ENCODE measurements at places on chromosomes 11 and 22.
A peak's percentile ranks its signal among the peaks of the same experiment; 100 is the strongest.

DNA sequence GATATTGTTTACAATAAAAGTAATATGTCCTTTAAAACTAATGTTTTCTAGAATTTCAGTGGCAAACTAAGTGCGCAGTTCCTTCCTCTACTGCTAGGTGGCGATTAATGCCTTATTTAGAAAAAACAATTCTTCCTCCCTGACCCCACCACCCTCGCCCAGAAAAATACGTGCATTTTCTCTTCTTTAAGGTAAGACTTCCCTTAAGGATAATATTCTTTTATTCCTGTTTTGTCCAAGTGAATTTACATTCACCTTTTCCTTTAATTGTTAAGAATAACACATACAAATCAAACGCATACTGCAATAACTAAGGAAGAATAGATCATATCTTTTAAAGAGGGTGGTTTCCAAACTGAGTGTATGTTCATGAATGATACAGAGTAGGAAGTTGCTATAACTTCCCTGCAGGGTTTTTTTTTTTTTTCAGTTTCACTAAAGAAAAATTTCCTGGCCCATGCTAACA, 17.0 kb upstream of the PSMA1 start:
- DNase-seq = peak; percentile 36

- no peak for DNase-seq
These were observed 13.1 kb upstream of the UCP2 start for GRCh38 chr11:73995731-73996130.

- no peak for DNase-seq
These were observed 4.3 kb upstream of the SLC25A17 start for GRCh38 chr22:40823426-40823825.

DNA sequence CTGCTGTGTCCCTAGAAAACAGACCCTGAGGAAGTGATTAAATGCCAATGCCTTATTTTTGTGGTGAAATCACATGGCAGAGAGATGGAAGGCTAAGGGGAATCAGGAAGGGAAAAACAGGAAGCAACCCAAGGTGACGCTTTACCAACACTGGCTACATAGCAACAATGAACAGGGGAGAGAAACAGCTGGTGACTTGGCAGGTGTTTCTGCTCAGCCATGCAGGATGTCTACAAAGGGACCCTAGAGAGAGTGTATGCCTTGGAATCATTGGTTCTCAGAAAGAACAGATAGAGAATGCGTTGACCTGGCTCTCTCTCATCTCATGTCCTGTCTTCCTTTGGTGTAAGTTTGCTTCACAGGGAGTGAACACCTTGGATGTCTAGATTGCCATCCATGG, 911.9 kb downstream of the OPCML start:
- DNase-seq = no peak

DNA sequence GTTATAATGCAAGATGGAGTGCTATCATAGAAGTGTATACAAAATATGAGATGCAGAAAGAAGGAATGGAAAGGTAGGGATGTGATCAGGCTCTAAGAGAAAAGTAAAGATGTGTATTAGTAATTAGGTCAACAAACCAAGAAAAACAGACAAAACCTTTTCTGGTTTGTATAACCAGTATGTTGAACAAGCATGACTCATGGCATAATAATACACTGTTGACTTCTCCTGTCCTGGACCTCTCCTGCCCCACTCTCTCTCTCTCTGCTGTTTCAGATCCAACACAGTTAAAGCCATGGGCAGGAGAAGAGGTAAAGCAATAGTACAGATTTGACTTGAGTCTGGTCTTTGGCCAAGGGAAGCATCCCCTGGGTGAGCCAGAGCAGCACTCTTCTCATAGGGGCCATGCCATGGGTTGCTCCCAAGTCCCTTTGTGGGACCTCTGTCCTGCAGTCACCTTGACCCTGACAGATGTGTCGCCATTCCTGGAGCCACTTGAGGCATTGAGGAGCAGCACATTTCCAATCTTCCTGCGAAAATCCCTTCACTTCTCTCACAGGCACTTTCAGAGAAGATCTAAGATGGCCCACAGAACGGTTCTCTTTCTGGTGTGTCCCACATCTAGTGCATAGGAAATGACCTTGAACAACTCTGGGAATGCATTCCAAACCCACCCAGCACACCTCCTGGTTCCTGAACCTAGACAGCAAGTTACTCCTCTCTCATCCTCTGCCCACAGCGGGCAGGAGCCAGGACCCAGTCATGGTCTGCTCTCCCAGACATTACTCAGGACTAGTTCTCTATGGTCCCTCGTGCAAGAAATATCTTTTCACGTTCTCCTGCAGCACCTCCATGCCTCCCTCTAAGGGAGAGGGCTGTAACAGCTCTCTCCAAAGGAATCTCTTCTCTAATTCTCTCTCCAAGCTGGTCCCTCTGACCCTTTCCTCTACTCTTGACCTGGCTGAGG, 58.2 kb upstream of the PRSS23 start:
- no peak for DNase-seq

GRCh38 chr11:57566005-57566904, 1.2 kb downstream of the UBE2L6 start:
- DNase-seq = peak; percentile 78
